NCI-H524 treated with DMSO at 0.1 percent for 48 hours (cell line): ENCODE measurements at places on chromosomes 2 and 18.

DNA sequence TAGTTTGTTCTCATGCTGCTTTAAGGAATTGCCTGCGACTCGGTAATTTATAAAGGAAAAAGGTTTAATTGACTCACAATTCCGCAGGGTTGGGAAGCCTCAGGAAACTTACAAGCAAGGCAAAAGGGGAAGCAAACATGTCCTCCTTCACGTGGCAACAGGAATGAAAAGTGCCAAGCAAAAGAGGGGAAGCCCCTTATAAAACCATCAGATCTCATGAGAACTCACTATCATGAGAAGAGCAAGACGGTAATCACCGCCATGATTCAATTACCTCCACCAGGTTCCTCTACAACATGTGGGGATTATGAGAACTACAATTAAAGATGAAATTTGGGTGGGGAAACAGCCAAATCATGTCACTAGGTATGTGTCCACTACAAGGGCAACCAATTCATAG, 53.9 kb downstream of the MAP4K3 start:
- DNase-seq, result no peak

GRCh38 chr2:43230351-43230885, 4.0 kb upstream of the ZFP36L2 start:
- no peak for DNase-seq

DNA sequence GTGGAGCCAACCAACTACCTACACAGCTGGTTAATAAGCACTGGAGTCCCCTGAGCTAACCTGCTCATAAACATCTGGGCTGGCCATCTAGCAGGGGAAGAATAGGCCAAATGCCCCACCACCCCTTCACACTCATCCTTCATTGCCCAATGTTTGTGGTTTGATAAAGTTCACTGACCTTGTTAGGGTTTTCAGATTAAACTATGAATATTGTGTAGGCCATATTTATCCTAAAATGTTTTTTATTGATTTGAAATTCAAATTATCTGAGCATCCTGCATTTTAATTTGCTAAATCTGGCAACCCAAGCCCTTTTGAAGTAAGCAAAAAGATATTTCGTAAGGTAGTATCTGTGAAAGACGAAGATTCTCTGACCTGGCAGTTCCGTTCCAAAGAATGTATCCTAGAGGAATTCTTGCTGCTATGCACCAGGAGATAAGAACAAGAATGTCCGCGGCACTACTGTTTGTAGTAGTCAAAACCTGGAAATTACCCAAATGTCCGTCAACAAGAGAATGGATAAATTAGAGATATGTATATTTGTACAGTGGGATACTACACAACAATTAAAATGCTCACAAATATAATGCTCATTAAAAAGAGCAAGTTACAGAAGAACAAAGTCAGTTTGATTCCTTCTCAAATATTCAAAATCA, 5.8 kb upstream of the TLK1 start:
- no peak for DNase-seq

DNA sequence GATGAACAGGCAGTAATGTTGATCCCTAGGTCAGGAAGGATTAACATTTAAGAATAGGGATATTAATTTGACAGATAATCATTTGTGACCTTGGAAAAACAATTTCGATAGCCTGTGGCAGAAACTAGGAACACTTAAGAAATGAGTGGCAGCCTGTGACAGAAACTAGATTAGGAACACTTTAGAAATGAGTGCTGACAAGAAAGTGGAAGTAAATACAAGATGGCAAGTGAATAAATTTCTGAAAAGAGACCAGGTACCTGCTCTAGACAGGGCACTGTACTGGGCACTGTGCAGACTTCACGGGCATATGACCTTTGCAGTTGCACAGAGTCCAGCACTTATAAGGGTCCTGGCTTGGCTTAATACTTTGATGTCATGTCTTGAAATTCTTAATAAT, 5.5 kb upstream of the HNRNPA3 start:
- no peak for DNase-seq

- DNase-seq, result no peak
Observed at GRCh38 chr18:72161691-72162090, 382.5 kb downstream of the CBLN2 start.

- no peak for DNase-seq
Observed at GRCh38 chr2:112605926-112606325, 21.5 kb downstream of the CHCHD5 start.

DNA sequence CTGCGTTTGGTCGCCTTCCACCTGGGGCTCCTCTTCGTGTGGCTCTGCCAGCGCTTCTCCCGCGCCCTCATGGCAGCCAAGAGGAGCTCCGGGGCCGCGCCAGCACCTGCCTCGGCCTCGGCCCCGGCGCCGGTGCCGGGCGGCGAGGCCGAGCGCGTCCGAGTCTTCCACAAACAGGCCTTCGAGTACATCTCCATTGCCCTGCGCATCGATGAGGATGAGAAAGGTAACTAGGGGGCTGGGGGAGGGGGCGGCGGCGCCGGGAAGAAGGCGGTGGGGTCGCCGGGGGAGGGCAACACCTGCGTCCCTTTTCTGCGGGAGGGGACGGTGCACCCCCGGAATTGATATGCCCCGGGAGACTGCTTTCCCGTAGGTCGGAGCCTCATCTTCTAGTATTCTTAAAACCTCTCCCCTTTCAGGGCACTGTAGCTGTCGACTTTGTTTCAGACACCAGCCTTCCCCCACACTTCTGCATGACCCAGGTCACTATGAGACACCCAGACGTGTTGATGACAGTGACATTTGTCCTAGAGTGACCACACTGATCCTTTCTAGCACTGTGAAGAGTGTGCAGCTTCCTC, 755 bp downstream of the SPAST start:
- no peak for DNase-seq

- no peak for DNase-seq
Observed at GRCh38 chr2:196884368-196884767, 42.1 kb downstream of the PGAP1 start.

GRCh38 chr2:75246441-75247167, 47.3 kb upstream of the TACR1 start:
- no peak for DNase-seq

DNA sequence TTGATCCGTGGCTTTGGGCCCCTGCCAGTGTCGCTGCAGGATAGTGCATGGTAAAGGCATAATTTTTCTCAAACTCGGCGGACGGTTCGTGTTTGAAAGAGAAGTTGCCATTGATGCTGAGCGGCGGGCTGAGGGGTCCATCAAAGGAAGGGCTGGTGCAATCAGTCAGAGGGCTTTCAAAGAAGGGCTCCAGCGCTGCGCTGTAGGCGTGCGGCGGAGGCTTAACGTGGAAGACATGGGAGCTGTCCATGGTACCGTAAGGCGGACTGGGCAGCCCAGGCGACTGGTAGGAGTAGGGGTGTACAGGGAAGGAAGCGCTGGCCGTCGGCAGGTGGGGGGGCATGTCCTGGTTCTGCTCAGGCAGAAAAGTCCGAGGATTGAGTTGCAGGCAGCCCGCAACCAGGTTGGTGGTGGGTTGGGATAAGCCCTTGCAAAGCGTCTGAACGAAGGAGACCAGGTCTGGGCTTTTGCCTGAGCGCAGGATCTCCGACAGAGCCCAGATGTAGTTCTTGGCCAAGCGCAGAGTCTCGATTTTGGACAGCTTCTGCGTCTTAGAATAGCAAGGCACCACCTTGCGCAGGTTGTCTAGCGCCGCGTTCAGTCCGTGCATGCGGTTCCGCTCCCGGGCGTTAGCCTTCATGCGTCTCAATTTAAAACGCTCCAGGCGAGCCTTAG, 2.3 kb downstream of the NEUROD1 start:
- DNase-seq, result no peak

DNA sequence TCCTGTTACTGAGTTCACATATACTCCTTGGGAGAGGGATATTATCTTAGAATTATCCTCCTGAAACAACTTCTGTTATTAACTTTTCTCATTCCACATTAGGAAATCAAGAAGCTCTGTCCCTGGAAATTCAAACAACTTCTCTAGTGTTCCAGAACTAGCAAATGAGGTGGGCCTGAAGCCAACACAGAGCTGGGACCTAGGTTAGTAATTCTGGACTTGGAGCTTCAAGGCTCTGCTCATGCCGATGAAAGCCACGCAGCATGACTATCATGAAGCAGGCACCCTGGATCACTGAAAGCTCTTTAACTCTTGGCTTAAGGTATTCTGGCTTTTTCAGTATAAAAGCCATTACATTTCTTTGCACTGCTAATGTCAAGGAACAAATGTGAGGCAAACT, 242.7 kb downstream of the TGIF1 start:
- no peak for DNase-seq

GRCh38 chr2:184799379-184799778, 201.1 kb downstream of the ZNF804A start:
- no peak for DNase-seq

DNA sequence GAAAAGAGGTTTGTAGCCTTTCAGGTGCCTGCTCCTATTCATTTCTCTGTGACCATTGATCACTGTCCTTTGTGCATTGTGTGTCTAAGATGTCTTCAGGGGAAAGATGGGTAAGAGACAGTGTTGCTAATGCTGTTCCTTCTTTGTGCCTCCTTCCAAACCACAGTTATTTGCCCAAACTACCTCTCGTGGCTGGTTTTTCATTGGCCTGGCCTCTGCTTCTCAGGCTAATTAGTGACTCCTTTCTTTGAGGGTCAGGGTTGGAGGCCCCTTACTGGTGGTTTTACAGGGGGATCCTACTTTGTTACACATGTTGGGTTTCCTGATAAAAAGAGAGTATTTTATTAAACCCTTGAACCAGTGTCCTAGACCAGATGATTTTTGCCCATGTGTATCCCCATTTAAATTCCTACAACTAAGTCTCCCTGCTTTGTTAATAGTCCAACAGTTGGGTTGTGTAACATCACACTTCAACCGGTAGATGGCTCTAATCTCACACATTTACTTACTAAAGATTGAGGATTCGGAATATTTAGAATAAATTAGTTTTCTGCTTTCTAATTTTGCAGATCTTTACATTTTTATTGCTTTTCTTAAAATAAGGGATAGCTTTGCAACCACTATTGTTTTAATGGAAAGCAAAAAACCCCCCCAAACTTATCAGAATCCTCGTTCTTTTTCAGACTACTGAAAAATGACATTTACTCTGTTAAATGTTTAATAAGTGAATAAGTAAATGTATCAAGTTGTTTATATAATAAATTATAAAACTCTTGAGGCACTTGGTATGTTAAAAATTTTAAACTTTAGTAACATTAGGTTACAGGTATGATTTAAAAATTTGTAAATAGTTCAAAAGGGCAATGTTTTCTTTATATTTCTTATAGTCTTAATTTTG, 2.4 kb downstream of the MARS2 start:
- DNase-seq, result no peak

DNA sequence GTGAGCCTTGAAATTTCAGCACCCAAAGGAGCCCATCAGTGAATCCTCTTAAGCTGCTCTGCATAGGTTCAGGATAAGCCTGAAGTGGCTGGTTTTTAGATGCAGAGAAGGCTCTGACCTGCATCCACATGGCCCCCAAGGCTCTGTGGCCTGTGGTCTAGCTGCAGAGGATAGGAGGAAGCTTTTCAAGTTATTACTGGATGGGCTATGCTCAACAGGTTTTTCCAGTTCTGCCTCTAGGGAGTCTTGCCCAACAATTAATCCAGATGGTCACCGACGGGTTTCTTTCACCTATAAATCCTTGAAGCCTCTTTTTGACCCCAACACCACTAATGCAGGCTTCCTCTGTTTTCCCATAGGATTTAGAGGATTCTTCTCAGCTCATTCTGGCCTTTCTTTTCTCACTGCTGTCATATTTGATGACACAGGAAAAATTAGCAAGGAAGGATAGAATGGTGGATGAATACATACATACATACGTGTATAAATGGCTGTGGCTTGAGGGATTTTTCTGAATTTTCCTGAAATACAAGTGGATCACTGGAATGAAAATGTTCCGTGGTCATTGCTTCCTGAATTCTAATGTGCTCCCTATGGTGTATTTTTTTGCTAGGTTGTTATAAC, 52.2 kb upstream of the BCL2L11 start:
- DNase-seq, result no peak
